ENCODE measurements at places on chromosomes 1 and 21. TPM values are rescaled to one million over a fixed set of nuclear protein-coding genes. Genes with fewer than 3 reads are reported as not detected.

TUT4 gene
- total RNA-seq, result 17.7 TPM

TMEM240 gene
- 0.43 TPM for total RNA-seq

GPR161 gene
- 16.3 TPM for total RNA-seq

GJA5 gene
- total RNA-seq, result not detected

FLVCR1 gene
- total RNA-seq, result 16.0 TPM

COL18A1 gene
- 139 TPM for total RNA-seq

DYNLT4 gene
- 0.29 TPM for total RNA-seq

ARHGEF16 gene
- 3.2 TPM for total RNA-seq

TEX38 gene
- not detected for total RNA-seq

BOLA1 gene
- total RNA-seq, result 26.1 TPM

RUNX3 gene
- total RNA-seq, result 6.5 TPM
